CD8-positive, alpha-beta memory T cell (primary cell): ENCODE measurements at places on chromosomes 2 and 18. TPM values are rescaled to one million over a fixed set of nuclear protein-coding genes. Genes with fewer than 3 reads are reported as not detected.

Gene TNFRSF11A
- polyA plus RNA-seq, result 0.12 TPM

Gene TMEM200C
- not detected for polyA plus RNA-seq

Gene DSG4
- not detected for polyA plus RNA-seq

Gene ANKRD53
- 0.16 TPM for polyA plus RNA-seq

Gene IL36RN
- not detected for polyA plus RNA-seq

Gene SP9
- not detected for polyA plus RNA-seq

Gene CNPPD1
- 74.3 TPM for polyA plus RNA-seq

Gene GAD1
- polyA plus RNA-seq, result not detected

Gene RAPH1
- not detected for polyA plus RNA-seq

Gene HOXD11
- not detected for polyA plus RNA-seq

Gene MLPH
- polyA plus RNA-seq, result not detected

Gene NBAS
- polyA plus RNA-seq, result 22.0 TPM

Gene RRM2
- polyA plus RNA-seq, result 1.4 TPM

Gene HOXD12
- polyA plus RNA-seq, result not detected

Gene CNTNAP5
- polyA plus RNA-seq, result not detected

Gene MTA3
- 7.9 TPM for polyA plus RNA-seq

Gene CAPN14
- polyA plus RNA-seq, result 0.07 TPM

Gene RTP5
- polyA plus RNA-seq, result 0.23 TPM

Gene CDH7
- polyA plus RNA-seq, result not detected

Gene LRRC30
- not detected for polyA plus RNA-seq

Gene ABCB11
- polyA plus RNA-seq, result not detected

Gene LIPG
- not detected for polyA plus RNA-seq

Gene KATNAL2
- 0.54 TPM for polyA plus RNA-seq

Gene SRD5A2
- polyA plus RNA-seq, result not detected

Gene CD8B2
- 10.2 TPM for polyA plus RNA-seq

Gene PKDCC
- polyA plus RNA-seq, result 0.78 TPM

Gene GKN1
- polyA plus RNA-seq, result not detected

Gene ESCO1
- 11.0 TPM for polyA plus RNA-seq

Gene SCYGR3
- not detected for polyA plus RNA-seq

Gene TUBB8B
- not detected for polyA plus RNA-seq

Gene GCG
- polyA plus RNA-seq, result not detected

Gene ICOS
- polyA plus RNA-seq, result 15.7 TPM

Gene ACMSD
- polyA plus RNA-seq, result not detected
